ENCODE measurements at places on chromosomes 5 and 9. TPM values are rescaled to one million over a fixed set of nuclear protein-coding genes. Genes with fewer than 3 reads are reported as not detected.

GRCh38 chr9:136729144-136729543 lies 13.6 kb downstream of the LCN10 start:
- no peak for DNase-seq

- no peak for DNase-seq
Observed at GRCh38 chr5:144422018-144422727, 251.5 kb downstream of the KCTD16 start.

- DNase-seq: no peak
Observed at GRCh38 chr5:67202828-67203227, 6.2 kb upstream of the CD180 start.

GRCh38 chr5:153672347-153673090 lies 182.0 kb downstream of the GRIA1 start:
- DNase-seq: no peak

GRCh38 chr9:13778631-13779030 lies 499.1 kb upstream of the MPDZ start:
- DNase-seq: no peak

The WWC1 gene
- 1.4 TPM for polyA plus RNA-seq

The ARPC5L gene
- 34.0 TPM for polyA plus RNA-seq

The STING1 gene
- polyA plus RNA-seq: 194 TPM

The NSG2 gene
- polyA plus RNA-seq: 0.04 TPM

The HTR1A gene
- polyA plus RNA-seq: not detected

Measured in BJ (cell line).